GM13977 (cell line): ENCODE measurements at places on chromosomes 4 and X.

GRCh38 chr4:87009095-87009648 lies 74.4 kb downstream of the AFF1 start:
- no peak for DNase-seq

DNA sequence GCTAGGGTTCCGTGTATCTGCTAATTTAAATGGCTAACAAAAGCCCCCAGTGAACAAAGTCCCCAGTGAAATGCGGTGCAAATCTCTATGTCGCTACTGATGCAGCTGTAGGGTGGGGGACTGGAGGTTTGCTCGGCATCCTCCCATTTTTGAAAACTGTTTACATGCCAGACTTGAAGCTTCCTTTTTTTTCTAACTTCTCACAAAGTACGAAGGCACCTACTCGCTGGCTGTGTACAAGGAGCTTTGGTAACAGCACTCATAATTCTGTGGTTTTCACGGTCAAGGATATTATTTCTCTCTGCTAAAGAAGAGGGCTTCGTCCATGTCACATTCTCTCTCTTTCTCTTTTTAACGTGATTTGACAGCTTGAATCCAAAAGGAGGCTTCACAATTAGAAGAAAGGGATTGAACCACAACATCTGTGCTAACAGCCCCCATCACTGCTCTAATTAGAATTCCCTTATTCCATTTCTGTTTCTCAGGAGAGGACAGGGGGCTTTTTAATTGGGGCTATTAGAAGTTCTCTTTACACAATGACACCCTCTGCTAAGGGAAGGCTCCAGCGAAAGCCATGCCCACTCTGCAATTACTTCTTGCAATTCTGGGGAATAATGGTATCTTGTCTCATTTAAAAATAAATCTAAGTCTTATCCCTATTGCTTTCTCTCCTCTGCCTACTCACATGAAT lies 46.7 kb downstream of the TMEM156 start:
- DNase-seq: peak; percentile 11

- no peak for DNase-seq
These were observed 25.9 kb upstream of the SMARCAD1 start for GRCh38 chr4:94181815-94182214.

GRCh38 chr4:144788469-144788868 lies 142.5 kb downstream of the HHIP start:
- DNase-seq: no peak

- peak; percentile 14 for DNase-seq
These were observed 35.7 kb upstream of the INTS6L start for GRCh38 chrX:135484641-135485289.

GRCh38 chrX:121781991-121782390 lies 734.6 kb downstream of the GLUD2 start:
- DNase-seq: no peak

- DNase-seq: no peak
These were observed 1240.7 kb downstream of the C4orf33 start for GRCh38 chr4:130336585-130337217.

DNA sequence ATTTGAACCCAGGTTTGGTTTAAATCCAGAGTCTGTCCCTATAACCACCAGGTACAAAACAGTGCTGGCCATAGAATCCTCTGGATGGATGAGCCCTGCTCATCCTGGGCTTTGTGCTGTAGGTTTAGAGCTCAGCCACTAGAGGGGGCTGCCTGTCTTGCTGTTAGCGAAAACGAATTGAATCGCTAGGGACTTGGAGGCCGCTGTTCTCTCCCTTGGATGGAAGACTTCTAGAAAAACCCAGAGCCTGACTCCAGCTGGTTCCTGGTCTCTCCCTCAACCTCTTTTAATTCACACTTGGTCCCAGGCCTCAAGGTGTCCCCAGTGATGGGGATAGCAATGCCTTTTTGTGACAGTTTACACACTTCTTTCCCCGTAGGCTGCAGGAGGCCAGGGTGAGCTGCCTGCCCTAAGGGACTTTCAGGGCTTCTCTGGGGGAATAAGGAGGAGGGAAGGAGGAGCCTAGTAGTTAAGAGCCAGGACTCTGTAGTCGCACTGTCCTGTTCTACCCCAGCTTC lies 8.7 kb downstream of the RIPPLY1 start:
- DNase-seq: peak; percentile 34

DNA sequence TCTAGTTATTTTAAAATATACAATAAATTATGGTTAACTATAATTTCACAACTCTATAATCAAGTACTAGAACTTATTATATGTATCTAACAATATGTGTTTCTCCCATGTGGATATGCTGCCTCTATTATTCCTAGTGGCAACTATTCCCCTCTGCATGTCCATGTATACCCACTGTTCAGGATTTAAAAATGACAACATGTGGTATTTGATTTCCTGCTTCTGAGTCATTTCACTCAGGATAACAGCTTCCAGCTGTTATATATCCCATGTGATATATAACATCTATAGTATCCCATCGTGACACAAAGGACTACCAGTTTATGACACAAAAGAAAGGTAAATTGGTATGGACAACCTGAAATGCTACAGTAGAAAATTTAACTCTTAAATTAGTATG lies 167.4 kb upstream of the TACR3 start:
- DNase-seq: no peak

GRCh38 chrX:81336455-81337152 lies 134.7 kb downstream of the SH3BGRL start:
- no peak for DNase-seq

DNA sequence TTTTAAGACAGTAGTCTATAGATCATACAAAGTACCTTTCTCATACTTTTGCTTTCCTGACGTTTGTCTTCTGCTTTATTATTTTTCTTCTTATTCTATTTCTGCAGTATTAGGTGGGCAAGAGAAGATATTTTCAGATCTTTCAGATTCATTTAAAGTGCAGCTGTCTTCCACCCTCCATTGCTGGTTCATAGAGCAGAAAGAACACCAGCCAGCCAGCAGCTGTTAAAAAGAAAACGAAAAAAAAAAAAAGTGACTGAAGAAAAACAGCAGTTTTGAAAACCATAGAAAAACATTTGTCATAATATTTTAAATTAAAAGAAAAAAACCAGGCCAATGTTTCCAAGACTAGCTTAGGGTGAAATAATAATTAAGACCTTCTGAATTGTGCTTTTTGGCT lies 42.9 kb downstream of the SMAD1 start:
- DNase-seq: peak; percentile 22

GRCh38 chrX:106932492-106932923 lies 12.3 kb downstream of the CLDN2 start:
- no peak for DNase-seq

- no peak for DNase-seq
These were observed 37.7 kb upstream of the PLAC1 start for GRCh38 chrX:134695999-134696398.

- peak; percentile 76 for DNase-seq
These were observed 19.1 kb downstream of the SH3BP2 start for GRCh38 chr4:2811830-2812611.

GRCh38 chrX:96824166-96824565 lies 59.5 kb upstream of the RPA4 start:
- DNase-seq: no peak

DNA sequence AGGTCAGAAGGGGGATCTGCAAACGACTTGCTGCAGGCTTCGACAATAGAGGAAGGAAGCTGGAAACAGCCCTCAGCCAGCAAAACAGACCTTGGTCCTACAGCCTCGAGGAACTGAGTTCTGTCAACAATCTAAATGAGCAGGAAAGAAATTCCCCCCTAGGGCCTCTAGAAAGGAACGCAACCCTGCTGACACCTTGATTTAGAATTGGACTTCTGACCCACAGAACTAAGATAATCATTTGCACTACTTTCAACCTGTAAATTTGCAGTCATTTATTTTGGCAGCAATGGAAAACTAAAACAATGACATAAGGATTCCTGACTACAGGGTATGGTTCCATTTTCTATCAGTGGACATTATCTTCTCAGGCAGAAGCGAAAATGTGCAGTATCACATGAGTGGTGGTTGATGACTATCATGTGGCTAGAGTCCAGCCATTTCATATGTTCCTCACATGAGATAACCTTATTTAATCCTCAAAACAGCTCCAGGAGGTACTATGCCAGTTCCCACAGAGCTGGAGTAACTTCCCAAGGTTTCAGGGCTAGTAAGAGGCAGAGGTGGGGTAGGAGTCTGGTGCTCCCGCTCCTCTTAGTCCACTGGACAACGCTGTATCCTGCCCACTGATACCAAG lies 61.6 kb downstream of the SAT1 start:
- DNase-seq: no peak

- DNase-seq: no peak
These were observed 51.2 kb downstream of the DRD5 start for GRCh38 chr4:9832640-9833039.

DNA sequence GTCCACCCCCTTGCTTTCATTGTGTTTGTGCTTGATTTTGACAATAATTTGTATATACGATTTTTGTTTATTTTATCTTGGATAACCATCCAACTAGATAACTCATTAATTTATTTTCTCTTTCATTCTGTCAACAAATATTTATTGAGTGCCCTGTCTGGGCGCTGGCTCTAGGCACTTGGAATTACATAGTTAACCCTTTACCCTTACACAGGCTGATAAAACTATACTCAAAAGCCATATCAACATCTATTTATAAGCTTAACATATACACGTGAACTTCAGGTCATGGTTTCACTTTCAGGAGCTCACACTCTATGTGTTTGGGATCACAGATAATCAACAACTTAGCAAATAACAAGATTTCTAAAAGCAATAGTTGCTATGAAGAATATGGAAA lies 226.3 kb upstream of the PPARGC1A start:
- DNase-seq: no peak

GRCh38 chr4:123455360-123455759 lies 58.8 kb downstream of the SPRY1 start:
- DNase-seq: no peak

GRCh38 chr4:127997534-127998388 lies 32.6 kb downstream of the ABHD18 start:
- DNase-seq: peak; percentile 59

GRCh38 chr4:139978692-139979091 lies 175.3 kb downstream of the MAML3 start:
- DNase-seq: peak; percentile 48

GRCh38 chrX:97189668-97190067 lies 306.0 kb downstream of the RPA4 start:
- no peak for DNase-seq

DNA sequence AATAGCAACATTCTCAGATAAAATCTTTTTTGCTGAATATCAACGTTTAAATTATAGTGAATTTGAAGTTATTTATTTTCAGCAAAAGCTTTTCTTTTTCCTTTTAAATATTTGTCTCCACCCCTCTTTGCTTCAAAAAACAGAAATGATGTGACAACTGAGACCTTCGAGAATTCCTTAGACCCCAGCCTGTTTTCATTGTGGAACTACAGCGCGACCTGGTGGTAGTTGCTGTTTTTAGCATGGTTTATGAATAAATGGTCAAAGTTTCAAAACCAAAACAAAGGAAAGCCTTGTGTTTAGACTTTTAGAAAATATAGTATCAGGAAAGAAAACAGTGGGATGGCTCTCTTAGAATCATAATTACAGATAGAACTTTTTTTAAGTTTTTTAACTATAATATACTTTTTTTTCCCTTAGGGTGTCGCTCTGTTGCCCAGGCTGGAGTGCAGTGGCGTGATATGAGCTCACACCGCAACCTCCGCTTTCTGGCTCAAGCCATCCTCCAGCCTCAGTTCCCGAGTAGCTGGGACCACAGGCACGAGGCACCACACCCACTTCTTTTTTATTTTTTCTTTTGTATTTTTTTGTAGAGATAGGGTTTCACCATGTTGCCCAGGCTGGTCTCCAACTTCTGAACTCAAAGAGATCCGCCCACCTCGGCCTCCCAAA lies 26.8 kb upstream of the TMEM184C start:
- peak; percentile 63 for DNase-seq

DNA sequence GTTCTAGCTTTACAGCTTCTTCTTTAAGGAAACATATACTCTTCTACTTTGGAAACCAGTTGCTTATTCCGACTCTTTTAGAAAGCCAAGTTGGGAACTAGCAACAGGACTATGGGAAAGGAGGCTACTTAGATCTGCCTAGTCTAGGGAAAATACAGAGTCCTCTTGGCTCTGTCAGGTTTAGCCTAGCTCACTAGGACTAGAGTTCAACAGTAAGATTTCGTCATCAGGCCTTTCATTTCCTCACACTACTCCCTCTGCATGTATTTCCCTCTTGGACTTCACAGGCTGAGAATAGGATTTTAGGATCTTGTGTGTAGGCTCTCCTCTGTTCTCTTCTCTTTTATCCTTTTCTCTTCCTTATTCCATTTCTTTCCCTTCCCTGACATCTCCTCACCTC lies 409.8 kb downstream of the AR start:
- no peak for DNase-seq

DNA sequence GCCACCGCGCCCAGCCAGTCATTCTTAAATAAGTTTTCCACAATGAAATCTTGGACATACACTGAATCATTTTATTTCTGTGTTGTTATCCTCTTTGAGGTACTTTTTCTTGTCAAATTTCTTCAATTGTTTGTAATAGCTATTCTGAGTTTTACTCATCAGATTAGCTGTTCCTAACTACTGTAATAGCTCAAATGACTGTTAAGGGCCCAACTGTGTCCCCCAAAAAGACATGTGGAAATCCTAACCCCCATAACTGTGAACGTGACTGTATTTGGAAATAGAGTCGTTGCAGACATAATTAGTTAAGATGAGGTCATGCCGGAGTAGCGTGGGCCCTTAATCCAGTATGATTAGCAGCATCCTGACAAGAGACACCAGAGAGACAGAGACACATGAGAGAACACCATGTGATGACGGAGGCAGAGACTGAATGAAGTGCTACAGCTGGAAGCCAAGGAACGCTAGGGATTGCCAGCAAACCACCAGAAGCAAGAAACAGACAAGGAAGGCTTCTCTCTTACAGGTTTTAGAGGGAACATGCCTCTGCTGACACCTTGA lies 22.9 kb downstream of the ACOT9 start:
- no peak for DNase-seq

- DNase-seq: no peak
These were observed 9.9 kb upstream of the SLC25A43 start for GRCh38 chrX:119389214-119389613.

DNA sequence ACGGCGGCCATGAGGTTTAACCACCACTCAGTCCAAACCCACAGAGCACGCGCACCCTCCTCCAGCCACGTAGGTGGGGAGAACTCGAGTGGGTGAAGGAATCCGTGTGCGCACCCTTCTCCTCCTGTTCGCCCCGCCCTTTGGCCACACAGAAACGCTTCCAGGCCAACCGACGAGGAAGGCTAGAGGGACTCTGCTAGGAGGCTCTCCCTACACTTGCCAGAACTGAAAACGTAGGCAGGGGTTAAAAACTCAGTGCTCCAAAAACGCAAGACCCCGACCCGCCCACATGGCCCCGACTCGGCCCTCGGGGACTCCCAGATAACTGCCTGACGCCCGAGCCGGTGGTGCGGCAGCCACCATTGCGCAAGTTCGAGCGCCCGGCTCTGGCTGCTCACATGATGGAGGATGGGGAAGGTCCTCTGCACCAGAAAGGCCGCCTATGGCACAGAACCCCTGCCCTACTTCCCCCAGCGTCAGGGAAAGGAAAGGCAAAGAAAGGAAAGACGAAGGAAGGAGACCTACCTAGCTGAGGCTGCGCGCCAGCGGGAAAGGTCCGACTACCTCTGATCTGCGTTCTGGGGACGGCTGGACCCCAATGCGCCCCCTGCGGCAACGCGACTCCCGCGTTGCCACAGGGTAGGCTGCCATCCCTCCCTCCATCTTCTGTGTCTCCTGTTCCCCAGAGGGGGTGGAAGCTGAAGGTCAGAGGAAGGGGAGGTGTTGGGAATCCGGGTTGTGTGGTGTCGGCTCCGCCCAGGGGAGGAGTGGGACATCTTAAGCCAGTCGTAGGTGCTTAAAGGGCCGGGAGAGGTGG lies 201.9 kb upstream of the AGTR2 start:
- DNase-seq: peak; percentile 30
